SK-N-SH (cell line): ENCODE measurements at places on chromosomes 1 and 21. TPM values are rescaled to one million over a fixed set of nuclear protein-coding genes. Genes with fewer than 3 reads are reported as not detected.

GRCh38 chr1:197284966-197285365 lies 16.9 kb downstream of the CRB1 start:
- no peaks in the 10 kb centered on the region for H3K36me3 ChIP-seq
- no peaks in the 10 kb centered on the region for H3K4me1 ChIP-seq
- H3K27ac ChIP-seq: no peak overlapping the region
- no peak overlapping the region for H3K4me3 ChIP-seq

GRCh38 chr21:33451634-33452071 lies 28.1 kb downstream of the TMEM50B start:
- no peak for DNase-seq
- no peaks in the 10 kb centered on the region for H3K36me3 ChIP-seq
- no peak overlapping the region for H3K4me3 ChIP-seq
- no peaks in the 10 kb centered on the region for H3K4me1 ChIP-seq
- H3K27ac ChIP-seq: peak overlapping the region; percentile 3; the same call in 1 of the 2 replicates

DNA sequence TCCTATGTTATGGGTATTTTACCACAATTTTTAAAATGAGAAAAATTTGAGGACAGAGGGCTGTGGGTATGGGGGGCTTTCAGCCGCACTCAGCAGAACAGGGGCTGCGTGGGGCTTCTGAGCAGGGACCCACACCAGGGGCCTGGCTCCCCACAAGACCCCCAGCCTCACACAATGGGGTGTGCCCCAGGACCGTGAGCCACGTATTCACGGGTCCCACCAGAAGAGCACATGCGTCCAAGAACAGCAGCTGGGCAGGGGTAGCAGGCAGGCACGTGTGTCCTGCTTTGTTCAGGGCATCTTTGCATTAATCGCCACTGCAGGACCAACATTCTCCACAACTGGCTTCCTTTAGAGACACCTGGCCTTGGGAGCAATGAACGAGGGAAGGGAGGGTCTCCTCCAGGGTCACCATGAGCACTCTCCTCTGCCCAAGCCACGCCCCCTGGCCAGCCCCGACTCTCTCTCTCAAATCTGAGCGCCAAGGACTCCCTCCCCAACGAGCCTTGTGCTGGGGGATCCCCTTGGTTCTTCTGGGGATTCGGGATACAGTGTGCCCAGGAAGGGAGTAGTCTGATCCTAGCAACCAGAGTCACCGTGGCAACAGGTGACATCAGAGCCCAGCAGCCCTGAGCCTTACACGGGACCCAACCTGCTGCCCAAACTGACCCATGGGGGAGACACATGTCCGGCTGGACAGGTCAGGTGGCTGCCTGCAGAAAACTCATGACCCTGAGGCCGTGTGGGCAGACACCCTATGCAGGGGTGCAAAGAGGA lies 7.4 kb upstream of the ARF1 start:
- no peaks in the 10 kb centered on the region; the same call in 1 of the 2 replicates for H3K36me3 ChIP-seq
- H3K4me1 ChIP-seq: peaks cover 20% of the 10 kb centered on the region; the same call in 1 of the 2 replicates
- H3K27me3 ChIP-seq: no peaks in the 10 kb centered on the region
- H3K27ac ChIP-seq: no peak overlapping the region

- H3K4me1 ChIP-seq: no peaks in the 10 kb centered on the region
- H3K27ac ChIP-seq: no peak overlapping the region
- H3K4me3 ChIP-seq: no peak overlapping the region
- H3K36me3 ChIP-seq: no peaks in the 10 kb centered on the region
Observed at GRCh38 chr1:200877010-200877409, 4.2 kb downstream of the GPR25 start.

GRCh38 chr1:68470388-68470970 lies 20.7 kb upstream of the RPE65 start:
- H3K27ac ChIP-seq: no peak overlapping the region
- no peaks in the 10 kb centered on the region for H3K27me3 ChIP-seq
- peaks cover 7% of the 10 kb centered on the region for H3K36me3 ChIP-seq
- H3K4me3 ChIP-seq: no peak overlapping the region

DNA sequence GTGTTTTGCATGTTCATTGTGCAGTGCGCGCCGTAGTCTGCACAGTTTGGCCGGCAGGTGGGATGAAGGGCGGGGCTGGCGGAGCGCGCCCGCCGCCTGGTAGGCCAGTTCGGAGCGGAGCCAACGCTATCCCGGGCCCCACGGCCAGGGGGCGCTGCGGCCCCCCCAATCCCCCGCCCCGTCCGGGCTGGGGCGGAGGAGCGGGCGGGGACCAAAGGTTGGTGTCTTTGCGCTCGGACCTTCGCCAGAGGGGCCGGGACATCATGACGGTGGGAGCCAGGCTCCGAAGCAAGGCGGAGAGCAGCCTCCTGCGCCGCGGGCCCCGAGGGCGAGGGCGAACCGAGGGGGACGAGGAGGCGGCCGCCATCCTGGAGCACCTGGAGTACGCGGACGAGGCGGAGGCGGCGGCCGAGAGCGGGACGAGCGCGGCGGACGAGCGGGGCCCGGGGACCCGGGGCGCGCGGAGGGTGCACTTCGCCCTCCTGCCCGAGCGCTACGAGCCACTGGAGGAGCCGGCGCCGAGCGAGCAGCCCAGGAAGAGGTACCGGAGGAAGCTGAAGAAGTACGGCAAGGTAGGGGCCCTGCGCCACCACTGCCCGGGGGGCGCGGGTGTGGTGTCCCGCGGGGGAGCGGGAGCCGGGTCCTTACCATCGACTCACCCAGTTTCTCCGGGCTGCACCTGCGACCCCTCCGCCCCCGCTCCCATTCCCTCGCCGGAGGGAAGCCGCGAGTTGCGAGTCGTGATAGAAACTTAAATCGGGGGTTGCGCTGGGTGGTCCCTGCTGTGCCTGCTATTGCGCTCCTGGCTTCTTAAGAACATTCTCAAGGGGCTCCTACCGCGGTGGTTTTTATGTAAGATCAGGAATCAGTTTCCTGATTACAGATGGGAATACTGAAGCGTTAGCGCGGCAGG lies at the start of gene C1orf115:
C1orf115 (plus strand) TSS at position 224 of the 913 bp plus-strand sequence; CDS start at position 264, 40 bp downstream.
- no peak within 1 kb of the TSS for H3K27ac ChIP-seq
- H3K4me1 ChIP-seq: no peaks in the 10 kb centered on the region
- H3K36me3 ChIP-seq: no peaks in the 10 kb centered on the region
- H3K4me3 ChIP-seq: peak within 1 kb of the TSS; percentile 72
- DNase-seq: peak; percentile 98

GRCh38 chr1:88640060-88640459 lies 44.0 kb upstream of the PKN2 start:
- no peaks in the 10 kb centered on the region for H3K4me1 ChIP-seq
- no peak overlapping the region for H3K27ac ChIP-seq
- H3K27me3 ChIP-seq: no peaks in the 10 kb centered on the region

GRCh38 chr1:200184196-200184595 lies 156.7 kb downstream of the NR5A2 start:
- no peak overlapping the region for H3K27ac ChIP-seq
- H3K4me3 ChIP-seq: no peak overlapping the region
- no peaks in the 10 kb centered on the region for H3K27me3 ChIP-seq
- H3K36me3 ChIP-seq: no peaks in the 10 kb centered on the region
- H3K4me1 ChIP-seq: no peaks in the 10 kb centered on the region; the same call in 1 of the 2 replicates
- no peak for DNase-seq

DNA sequence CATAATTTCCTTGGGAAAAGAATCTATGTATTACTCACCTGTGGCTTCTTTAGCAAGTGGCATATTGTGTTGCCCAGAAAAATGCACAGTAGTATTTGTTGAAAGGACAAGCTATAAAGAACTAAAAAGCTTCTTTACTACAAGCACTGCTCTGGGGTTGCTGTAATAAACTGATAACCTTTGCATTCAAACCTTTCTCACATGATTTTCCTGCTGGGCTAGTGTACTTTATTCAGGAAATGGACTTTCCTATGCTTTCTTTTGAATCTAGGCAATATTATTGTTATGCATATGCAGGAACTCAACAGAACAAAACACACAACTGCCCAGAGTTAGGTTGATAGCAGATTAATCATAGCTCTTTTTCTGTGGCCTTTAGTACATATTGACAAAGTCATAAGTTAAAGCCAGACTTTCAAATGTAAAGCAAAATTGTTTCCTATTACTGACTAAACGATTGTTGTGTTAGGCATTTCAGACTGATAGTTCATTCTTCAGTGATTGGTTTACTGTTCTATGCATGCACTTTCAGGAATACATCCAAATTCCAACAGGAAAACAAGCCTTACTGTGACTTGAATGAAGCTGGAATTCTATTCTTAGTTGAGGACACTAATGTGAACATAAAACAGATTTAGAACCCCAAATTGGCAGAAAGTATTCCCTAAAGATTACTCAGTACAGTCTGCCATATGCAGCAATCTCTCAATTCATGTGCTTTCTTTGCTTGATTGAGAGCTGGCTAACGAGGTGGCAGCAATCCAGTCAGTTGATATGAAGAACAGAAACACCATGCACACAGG lies 564.3 kb upstream of the NEGR1 start:
- no peaks in the 10 kb centered on the region for H3K36me3 ChIP-seq
- H3K4me3 ChIP-seq: no peak overlapping the region
- no peak overlapping the region for H3K27ac ChIP-seq
- H3K27me3 ChIP-seq: no peaks in the 10 kb centered on the region
- no peaks in the 10 kb centered on the region; the same call in 1 of the 2 replicates for H3K4me1 ChIP-seq

DNA sequence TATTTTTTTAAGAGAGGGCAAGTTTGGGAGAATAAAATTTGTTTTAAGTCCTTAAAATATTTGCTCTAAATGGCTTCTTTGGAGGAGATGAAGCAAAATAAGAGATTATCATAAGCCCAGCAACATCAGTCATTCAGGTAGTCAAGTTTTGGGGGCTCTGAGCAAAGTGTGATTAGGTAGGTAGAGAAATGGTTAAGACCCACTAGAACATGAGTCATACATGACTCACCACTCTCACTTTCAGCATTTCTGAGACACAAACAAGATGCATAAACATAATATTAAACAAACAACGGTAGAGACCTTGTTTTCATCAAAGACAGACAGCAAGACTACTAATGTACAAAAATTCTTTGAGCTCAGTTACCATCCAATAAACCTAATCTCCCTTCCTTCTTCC lies 272.2 kb downstream of the LMO4 start:
- no peak overlapping the region for H3K4me3 ChIP-seq
- DNase-seq: no peak
- H3K4me1 ChIP-seq: no peaks in the 10 kb centered on the region
- no peaks in the 10 kb centered on the region for H3K36me3 ChIP-seq
- H3K27ac ChIP-seq: no peak overlapping the region

GRCh38 chr1:57381426-57381825 lies 42.4 kb downstream of the DAB1 start:
- no peak overlapping the region for H3K4me3 ChIP-seq
- no peak overlapping the region for H3K27ac ChIP-seq
- H3K27me3 ChIP-seq: no peaks in the 10 kb centered on the region
- H3K4me1 ChIP-seq: no peaks in the 10 kb centered on the region
- H3K36me3 ChIP-seq: no peaks in the 10 kb centered on the region

DNA sequence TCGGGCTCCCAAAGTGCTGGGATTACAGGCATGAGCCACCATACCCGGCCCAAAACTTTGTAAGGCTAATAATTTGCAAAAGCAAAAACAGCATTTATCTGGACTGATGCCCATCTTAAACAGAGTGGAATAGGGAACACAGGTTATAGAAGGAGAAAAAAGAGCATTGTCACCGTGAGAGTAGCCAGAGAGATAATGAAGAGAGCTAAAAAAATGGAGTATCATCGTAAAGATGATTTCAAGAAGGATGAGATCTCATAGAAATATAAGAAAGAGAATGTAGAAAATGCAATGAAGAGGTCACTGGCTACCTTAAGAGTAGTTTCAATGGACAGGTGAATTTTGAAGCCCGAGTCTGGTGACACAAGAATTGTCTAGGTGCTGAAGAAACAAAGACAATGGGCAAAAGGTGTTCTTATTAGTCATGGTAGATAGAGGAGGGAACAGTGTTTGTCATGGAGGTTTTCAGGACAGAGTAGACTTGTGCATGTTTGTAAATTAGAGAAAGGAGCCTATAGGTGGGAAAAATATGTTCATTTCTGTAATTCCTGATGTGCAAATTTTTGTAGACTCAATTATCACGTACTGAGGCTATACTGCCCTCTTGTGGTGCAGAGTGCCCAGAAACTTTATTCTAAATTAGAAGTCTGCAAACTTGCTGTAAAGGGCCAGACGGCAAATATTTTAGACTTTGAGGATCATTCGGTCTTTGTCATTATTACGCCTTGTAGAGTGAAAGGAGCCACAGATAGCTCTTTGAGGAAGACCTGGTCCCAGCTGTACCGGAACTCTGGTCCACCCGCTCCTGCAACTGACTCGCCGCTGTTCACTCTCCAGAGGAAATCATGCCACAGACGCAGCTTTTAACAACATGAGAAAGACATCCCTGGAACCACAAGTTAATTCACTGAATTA lies 8.1 kb upstream of the TMEM183A start:
- DNase-seq: peak; percentile 45
- H3K36me3 ChIP-seq: no peaks in the 10 kb centered on the region
- no peak overlapping the region for H3K27ac ChIP-seq
- peak overlapping the region; percentile 15; the same call in 1 of the 2 replicates for H3K4me3 ChIP-seq
- peaks cover 10% of the 10 kb centered on the region; the same call in 1 of the 2 replicates for H3K27me3 ChIP-seq

- DNase-seq: no peak
- no peak overlapping the region for H3K27ac ChIP-seq
- no peaks in the 10 kb centered on the region for H3K36me3 ChIP-seq
- no peak overlapping the region for H3K4me3 ChIP-seq
- no peaks in the 10 kb centered on the region for H3K27me3 ChIP-seq
- no peaks in the 10 kb centered on the region for H3K4me1 ChIP-seq
Observed at GRCh38 chr1:10207810-10208209, 2.6 kb upstream of the KIF1B start.

DNA sequence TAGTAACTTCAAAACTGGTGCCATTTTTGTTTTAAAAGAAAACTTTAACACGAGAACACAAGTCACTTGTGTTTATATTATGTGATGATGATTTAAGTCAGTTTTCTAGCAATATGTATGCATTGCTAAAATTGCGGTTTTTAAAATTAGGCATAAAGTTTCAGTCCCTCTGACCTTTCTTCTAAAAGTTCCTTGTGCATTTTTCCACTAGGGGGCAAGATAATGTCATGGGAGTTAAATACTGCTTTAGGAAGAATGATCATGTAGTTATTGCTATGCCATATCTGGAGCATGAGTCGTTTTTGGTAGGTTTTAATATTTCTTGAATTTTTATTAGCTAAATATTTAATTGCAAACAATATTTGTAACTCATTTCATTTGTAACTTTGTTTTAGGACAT lies 10.7 kb downstream of the CDC7 start:
- H3K4me1 ChIP-seq: no peaks in the 10 kb centered on the region; the same call in 1 of the 2 replicates
- peaks cover 6% of the 10 kb centered on the region for H3K36me3 ChIP-seq
- H3K4me3 ChIP-seq: no peak overlapping the region
- no peaks in the 10 kb centered on the region for H3K27me3 ChIP-seq

DNAI4 gene
- polyA plus RNA-seq: 1.3 and 1.9 TPM in 2 replicates

LYPD8 gene
- polyA plus RNA-seq: 1.5 and 1.6 TPM in 2 replicates

TSEN15 gene
- polyA plus RNA-seq: 28.4 and 29.0 TPM in 2 replicates

SEMA4A gene
- 1.3 and 2.3 TPM in 2 replicates for polyA plus RNA-seq

SAMD11 gene
- polyA plus RNA-seq: 2.1 and 3.7 TPM in 2 replicates
